Activated naive CD4-positive, alpha-beta T cell treated with anti-CD3 and anti-CD28 coated beads, Interleukin-2, amount 50 U/mL, for 16 hours (primary cell): ENCODE measurements at places on chromosomes 2 and 18.

DNA sequence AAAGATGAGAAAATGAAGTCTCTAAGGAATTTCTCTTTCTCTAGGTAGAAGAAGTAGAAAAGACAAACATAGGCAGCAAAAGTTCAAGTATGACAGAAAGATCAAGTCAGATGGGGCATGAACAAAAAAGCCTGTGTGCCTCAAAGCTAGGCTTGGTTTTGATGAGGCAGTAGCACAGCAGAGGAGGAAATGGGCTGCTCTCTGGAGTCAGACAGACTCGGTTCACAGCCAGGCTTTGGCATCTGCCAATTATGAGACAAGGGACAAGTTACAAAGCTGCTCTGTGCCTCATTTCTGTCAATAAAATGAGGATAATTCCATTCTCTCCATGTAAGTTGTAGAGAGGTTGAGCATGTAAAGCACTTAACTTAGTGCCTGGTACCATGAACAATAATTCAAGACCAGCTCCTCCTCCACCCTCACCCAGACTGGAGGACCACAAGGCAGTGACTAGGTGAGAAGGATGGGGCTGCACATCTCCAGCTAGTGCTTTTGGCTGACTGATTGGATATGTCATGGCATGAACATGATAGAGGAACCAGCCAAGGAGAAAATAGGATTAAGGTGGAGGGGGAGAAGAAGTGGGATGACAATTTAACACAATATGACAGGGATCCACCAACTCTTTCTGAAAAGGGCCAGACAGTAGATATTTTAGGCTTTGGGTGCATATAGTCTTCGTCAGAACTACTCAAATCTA is 84.6 kb downstream of the TMEM163 start:
- no peak for DNase-seq

GRCh38 chr2:126915903-126916302 is 17.2 kb downstream of the TEX51 start:
- DNase-seq = no peak

GRCh38 chr2:120587279-120587996 is 148.2 kb upstream of the GLI2 start:
- DNase-seq = no peak

- DNase-seq = no peak
Measured at GRCh38 chr2:14143435-14143834, 489.1 kb upstream of the LRATD1 start.

DNA sequence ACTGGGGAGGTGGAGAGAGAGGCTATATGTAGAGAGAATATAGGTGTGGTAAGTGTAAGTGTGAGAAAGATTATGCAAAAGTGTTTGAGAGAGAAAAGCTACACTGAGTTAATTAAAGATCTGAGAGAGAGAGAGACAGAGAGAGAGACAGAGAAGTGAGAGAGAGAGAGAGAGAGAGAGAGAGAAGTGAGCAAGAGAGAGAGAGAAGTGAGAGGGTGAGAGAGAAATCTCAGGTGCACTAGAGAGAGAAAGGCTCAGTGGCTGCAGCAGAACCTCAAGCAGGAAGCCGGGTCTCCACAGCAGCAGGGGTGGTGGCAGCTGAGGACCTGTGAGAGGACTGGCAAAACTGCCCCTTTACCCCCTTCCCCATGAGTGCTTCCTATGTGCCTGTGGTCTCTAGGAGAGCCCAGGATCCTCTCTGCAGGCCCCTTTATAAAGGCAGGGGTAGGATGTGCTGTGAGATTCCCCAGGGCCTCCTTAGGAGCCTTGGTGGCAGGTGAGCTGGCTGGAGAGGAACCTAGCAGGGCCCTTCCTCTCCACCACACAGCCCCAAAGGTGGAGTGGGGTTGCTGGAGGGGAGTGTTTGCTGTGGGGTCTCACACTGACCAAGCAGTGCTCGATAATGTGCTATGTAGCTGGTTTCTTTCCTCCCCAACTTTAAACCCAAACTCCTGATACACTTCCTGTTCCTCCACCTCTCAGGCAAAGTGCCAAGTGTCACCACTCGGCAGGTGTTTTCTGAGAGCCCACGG is 52.6 kb downstream of the SLC4A5 start:
- peak; percentile 20 for DNase-seq

- no peak for DNase-seq
Measured at GRCh38 chr2:205613970-205614559, 68.2 kb upstream of the NRP2 start.

- DNase-seq = no peak
Measured at GRCh38 chr2:9990736-9991135, 39.2 kb downstream of the GRHL1 start.

DNA sequence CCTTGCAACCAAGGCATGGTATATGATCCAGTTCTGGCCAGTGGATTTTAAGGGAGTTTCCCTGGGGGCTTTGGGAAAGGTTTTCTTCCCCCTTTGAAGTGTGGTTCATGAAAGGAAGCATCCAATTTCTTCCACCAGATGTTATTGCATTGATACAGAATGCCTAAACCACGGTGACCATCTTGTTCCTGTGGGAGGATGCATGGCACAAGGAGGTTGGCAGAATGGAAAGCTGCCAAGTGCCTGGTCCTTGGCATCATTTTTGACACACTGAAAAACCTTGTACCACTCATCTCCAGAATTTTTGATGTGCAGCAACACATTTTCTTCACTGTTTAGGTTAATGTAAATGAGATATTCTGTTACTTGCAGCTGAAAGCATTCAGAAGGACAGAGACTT is 55.2 kb upstream of the CXCR4 start:
- DNase-seq = no peak

GRCh38 chr18:35458677-35459441 is 38.9 kb downstream of the INO80C start:
- DNase-seq = no peak

- DNase-seq = no peak
Measured at GRCh38 chr2:48213646-48214045, 307.3 kb upstream of the FBXO11 start.

- no peak for DNase-seq
Measured at GRCh38 chr2:160175169-160176134, 24.6 kb downstream of the ITGB6 start.

GRCh38 chr2:11155381-11156035 is at the start of gene SLC66A3:
Gene SLC66A3, plus strand, starts transcription at chr2:11155467. Its CDS starts 80 bp downstream, at chr2:11155547.
- peak; percentile 78 for DNase-seq

GRCh38 chr2:237257471-237257951 is 156.5 kb downstream of the COL6A3 start:
- no peak for DNase-seq

DNA sequence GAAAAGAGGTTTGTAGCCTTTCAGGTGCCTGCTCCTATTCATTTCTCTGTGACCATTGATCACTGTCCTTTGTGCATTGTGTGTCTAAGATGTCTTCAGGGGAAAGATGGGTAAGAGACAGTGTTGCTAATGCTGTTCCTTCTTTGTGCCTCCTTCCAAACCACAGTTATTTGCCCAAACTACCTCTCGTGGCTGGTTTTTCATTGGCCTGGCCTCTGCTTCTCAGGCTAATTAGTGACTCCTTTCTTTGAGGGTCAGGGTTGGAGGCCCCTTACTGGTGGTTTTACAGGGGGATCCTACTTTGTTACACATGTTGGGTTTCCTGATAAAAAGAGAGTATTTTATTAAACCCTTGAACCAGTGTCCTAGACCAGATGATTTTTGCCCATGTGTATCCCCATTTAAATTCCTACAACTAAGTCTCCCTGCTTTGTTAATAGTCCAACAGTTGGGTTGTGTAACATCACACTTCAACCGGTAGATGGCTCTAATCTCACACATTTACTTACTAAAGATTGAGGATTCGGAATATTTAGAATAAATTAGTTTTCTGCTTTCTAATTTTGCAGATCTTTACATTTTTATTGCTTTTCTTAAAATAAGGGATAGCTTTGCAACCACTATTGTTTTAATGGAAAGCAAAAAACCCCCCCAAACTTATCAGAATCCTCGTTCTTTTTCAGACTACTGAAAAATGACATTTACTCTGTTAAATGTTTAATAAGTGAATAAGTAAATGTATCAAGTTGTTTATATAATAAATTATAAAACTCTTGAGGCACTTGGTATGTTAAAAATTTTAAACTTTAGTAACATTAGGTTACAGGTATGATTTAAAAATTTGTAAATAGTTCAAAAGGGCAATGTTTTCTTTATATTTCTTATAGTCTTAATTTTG is 2.4 kb downstream of the MARS2 start:
- no peak for DNase-seq

- no peak for DNase-seq
Measured at GRCh38 chr2:45483997-45484396, 127.1 kb downstream of the SRBD1 start.

DNA sequence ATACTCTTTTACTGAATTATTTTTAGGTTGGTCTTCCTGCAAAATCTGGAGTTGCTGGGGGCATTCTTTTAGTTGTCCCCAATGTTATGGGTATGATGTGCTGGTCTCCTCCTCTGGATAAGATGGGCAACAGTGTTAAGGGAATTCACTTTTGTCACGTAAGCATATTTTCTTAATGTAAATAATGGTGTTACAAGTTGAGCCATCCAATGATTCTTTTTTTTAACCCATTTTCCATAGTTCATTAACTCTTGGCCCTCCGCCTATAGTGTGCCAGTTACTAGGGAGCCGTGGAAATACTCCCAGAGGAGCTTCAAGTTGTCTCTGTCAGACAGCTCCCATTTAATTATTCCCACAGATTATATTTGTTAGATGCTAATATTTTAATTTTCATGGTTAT is 49.8 kb downstream of the GLS start:
- DNase-seq = no peak

GRCh38 chr2:220736778-220737177 is 835.3 kb downstream of the EPHA4 start:
- no peak for DNase-seq

GRCh38 chr2:232543491-232543890 is 4.0 kb downstream of the CHRNG start:
- no peak for DNase-seq

GRCh38 chr2:239522002-239522739 is 121.4 kb upstream of the HDAC4 start:
- no peak for DNase-seq

GRCh38 chr2:219636941-219637841 is 9.8 kb downstream of the SLC4A3 start:
- no peak for DNase-seq

- no peak for DNase-seq
Measured at GRCh38 chr2:72969706-72970105, 52.4 kb downstream of the EMX1 start.

DNA sequence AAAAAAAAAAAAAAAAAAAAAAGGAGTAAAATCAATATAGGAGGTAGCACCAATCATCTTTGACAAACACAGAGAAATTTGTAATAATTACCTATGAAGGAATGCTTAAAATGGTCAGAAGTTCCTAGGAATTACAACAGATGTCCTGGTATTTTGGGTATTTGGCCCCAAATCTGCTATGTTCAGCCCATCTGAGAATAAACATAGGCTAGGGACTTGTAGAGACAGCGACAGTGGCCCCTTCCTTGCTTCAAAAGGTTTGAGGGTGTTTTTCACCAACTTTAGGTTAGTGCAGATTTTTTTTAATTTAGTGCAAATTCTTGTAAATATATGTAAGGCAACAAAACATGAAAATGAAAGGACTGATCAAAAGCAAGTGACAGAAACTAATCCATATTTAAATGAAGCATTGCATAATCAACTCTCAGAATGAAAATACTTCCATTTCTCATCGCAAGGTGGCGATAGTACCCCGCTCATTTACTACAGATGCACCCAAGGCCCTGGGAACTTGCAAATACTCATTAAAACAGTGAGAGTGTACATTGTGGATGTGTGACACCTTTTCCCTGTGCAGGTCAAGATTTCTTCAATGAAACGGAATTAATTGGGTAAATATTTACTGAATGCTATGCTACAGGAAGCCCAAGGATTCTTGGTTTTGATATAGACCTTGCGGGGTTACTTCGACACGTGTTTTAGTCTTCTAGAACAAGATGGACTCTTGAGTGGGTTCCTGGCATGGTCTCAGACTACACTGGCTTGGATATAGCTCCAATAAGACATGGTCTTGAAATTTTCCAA is 44.6 kb downstream of the FAM124B start:
- peak; percentile 46 for DNase-seq

- DNase-seq = no peak
Measured at GRCh38 chr2:62852254-62852653, 146.7 kb downstream of the EHBP1 start.

DNA sequence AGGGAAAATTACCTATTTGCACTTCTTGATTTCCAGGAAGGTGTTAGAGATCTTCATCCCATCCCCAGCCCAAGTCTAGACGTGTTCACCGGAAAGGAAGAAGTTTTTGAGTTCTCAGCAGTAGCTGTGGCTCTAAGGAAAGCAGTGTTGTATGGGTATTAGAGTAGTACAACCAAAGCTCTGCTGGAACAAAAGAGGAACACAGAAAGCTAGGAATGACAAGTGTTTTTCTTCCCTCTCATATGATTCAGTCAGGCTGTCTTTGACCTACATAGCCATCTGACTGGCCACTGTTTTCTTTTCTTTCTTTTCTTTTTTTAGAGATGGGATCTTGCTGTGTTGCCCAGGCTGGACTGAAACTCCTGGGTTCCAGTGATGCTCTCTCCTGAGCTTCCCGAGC is 82.7 kb upstream of the SLC39A10 start:
- no peak for DNase-seq

- no peak for DNase-seq
Measured at GRCh38 chr18:23585897-23586248, 433 bp downstream of the NPC1 start.

GRCh38 chr2:95389245-95390119 is 13.0 kb upstream of the FAHD2A start:
- peak; percentile 45 for DNase-seq

DNA sequence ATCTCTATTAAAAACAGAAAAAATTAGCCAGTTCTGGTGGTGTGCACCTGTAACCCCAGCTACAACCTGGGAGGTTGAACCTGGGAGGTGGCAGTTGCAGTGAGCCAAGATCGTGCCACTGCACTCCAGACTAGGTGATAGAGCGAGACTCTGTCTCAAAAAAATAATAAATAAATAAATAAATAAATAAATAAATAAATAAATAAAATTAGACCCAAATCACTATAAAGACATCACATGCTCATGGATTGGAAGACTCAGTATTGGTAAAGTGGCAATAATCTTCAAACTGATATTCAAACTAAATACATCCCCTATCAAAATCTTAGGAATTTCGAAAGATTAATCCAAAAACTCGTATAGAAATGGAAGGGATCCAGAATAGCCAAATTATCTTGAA is 15.5 kb upstream of the GALNT1 start:
- no peak for DNase-seq

- no peak for DNase-seq
Measured at GRCh38 chr2:153823880-153824279, 47.8 kb upstream of the GALNT13 start.

DNA sequence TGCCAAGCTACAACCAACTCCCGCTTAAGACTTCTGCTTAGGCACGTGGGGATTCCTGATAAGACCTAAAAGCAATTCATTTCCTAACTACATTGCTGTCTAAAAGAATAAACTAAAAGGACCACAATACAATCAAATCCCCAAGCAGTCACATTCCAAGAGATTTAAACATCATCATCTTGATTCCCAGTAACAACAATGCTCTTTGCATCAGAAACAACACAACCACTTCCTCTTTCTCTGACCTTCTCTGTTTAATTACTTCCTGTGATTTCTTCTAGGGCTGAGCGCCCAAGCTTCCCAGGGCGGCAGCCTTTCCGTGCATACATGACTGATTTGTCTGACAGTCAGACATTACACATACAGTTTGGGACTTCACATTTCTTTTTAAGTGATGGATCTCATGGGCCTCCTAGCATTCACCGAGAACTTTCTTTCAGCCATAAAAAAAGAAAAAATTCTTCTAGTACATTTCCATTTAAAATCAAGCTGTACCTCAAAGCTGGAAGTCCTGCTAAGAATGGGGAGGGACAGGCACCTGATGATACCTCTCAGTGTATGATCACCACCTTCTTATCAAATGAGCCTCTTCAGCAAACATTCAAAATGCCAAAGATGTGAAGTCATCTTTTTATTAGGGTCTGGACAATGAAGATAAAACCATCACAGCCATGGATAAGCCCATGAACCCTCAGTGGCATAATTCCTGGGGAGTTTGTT is 11.5 kb downstream of the SPRED2 start:
- DNase-seq = no peak
